ENCODE measurements at places on chromosomes 5 and 9.

DNA sequence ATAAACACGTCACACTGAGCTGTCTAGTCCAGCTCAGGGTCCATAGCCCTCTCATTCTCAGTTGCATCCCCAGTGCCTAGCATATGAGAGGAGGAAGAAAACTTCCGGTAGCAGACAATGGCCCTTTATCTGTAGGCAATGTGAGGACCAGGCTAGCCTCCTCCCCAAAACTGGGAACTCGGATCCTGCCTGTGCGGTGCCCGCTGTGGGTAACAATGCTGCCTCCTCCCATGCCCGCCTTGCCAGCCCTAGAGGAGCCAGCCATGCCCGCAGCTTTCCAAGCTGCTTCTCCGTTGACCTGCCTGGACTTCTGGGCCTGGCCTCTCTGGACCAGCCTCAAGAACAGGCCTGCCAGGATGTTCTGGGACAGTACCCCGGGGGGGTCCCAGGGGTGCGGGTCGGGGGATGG lies 74.6 kb upstream of the ORM1 start:
- DNase-seq = no peak

- DNase-seq = no peak
Measured at GRCh38 chr9:82106536-82106935, 118.0 kb downstream of the SPATA31D1 start.

GRCh38 chr9:70449461-70449860 lies 35.0 kb upstream of the KLF9 start:
- no peak for DNase-seq

- DNase-seq = no peak
Measured at GRCh38 chr5:5288201-5288600, 134.3 kb upstream of the ICE1 start.

DNA sequence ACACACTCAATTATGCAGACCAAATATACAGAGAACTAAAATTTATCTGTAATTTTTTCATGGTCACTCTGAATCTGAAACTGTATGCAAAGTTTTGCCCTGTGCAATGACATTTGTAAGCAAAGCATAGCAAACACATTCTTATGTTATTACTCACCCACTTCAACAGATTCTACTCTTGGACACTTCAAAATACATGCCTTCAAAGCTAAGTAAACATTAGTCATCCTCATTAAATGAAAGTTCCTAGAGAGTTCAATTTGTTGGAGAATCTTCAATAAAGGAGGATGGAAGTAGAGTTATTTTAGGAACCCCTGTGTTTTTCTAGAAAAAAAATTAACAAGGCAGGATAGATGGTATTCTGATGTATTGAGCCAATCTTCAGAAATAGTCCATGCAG lies 639.7 kb upstream of the C9orf72 start:
- DNase-seq = no peak

GRCh38 chr9:3367185-3367584 lies 158.6 kb downstream of the RFX3 start:
- DNase-seq = no peak

DNA sequence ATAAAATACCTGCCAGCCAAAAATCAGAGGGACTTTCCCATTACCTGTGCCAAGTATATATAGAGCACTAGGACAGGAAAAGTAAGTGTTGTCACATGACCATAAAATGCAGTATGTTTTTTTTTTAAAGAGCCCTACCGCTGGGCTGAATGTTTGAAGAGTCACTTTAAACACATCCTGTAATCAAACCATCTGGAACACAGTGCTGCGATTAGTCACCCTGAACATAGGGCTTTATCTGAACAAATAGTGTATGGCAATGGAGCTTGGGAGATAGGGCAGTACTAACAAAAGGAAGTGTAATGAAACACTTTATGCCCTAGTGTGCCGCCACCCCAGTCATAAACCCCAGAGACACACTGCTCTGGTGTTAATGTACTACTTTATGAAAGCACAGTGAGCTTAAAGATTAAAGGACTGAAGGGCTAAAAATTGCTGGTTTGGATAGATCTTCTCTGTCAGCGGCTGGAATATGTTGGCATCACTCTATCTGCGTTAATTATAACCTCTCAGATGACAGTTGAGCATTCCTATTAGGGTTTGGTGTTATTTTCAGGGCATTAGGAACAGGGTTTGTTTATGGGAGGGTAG lies 90.4 kb downstream of the ZNF608 start:
- peak; percentile 87 for DNase-seq

- no peak for DNase-seq
Measured at GRCh38 chr9:124960409-124960752, 19.5 kb upstream of the GOLGA1 start.

DNA sequence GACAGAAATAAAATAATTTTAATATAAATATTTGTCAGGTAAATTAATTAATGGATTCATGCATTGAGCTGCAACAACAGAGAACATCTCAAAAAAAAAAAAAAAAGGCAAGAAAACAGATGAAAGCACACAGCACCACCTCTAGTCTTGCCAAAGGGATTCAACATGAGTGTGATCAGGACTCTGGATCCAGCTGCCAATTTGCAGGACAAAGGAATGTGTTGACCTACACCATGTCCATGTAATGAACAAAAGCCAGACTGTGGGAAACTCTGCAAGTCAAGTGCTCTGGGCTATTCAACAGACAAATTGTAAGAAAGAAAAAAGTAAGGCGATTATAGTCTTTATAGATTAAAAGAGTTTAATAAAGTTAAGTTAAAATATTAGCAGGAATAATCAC lies 769.3 kb downstream of the TLR4 start:
- DNase-seq = no peak
